ENCODE measurements at places on chromosomes 3 and 15. TPM values are rescaled to one million over a fixed set of nuclear protein-coding genes. Genes with fewer than 3 reads are reported as not detected.

- DNase-seq = no peak
Measured at GRCh38 chr3:9781551-9781950, 10.7 kb downstream of the TADA3 start.

DNA sequence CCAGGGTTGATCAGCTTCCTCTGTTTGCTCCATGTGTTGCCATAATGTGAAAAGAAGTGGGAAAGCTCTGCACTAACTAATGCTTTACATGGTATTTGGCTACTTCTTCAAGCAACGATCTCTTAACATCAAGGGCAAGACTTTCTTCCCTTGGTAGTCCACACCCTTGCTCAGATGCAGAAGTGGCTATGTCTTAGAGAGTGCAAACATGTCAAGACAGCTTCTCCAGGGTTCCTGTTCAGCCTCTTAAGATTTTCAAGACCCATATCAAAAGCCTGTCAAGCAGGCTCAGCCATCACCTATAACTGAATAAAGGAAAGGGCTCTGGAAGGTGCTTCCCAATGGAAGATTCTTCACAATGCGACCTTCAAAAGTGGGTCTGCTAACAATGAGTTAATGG lies 64.8 kb upstream of the CSTA start:
- DNase-seq = no peak

DNA sequence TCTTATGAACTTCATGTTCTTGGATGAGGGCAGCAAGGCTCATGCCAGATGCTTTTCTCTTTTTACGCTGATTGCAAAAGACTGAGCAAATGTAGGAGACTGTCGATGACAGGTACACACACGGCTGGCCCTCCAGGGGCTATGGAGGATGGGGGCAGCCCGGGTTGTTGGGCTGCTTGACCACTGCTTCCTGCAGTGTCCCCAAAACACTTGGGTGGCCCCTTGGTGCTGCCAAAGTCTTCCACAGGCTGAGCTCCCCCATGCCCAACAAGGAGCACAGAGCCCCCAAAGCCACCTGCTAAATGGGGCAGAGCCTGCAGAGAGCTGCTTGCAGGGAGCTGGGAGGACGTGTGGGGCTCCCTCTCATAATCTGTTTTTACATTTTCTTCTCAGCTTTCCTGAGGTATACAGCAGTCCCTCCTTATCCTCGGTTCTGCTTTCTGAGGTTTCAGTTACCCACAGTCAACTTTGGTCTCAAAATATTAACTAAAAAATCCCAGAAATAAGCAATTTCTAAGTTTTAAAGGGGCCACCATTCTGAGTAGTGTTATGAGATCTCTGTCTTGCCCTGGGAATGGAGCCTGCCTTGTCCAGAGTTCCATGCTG lies 7.3 kb downstream of the PRR23E start:
- DNase-seq = no peak

DNA sequence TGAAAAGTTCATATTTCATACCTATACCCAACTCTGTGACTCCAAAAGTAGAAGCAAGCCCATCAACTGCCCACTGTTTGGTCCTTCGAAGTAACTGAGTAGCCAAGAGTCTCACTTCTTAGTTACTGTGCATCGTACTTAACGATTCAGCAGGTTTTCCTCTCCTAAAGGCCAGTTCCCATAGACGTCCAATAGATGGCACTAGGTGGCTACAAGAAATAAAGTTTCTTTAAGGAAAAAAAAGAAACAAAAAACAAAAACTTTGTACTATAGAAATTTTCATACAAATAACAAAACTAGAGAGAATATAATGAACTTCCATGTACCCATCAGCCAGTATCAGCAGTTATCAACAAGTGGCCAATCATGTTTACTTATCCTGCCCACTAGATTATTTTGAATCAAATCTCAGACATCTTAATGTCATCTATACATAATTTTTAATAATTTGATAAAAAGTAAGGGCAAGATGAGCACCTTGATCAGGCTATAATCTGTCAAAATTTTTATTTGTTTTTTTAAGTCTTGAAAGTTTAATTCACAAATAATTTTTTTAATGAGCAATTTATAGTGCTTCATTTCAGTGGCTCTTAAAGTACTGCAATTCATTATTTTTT lies 63.8 kb upstream of the ACP3 start:
- no peak for DNase-seq

GRCh38 chr3:138901567-138901966 lies 45.4 kb downstream of the FOXL2 start:
- DNase-seq = no peak

DNA sequence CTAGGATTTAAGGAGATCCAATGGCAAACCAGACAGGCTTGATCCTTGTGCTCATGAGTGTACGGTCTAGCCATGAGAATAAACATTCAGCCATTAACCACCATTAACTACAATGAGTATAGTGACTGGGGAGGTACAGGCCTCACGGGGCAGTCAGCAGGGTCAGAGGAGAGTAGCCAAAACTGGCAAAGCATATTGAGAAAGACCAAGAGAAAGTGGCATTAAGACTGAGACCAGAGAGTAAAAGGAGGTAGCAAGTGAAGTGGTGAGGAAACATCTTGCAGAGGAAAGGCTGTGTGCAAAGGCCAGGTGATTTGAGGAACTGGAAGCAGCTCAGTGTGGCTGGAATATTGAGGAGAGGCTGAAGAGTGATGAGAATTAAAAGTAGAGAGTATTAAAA lies 407.2 kb upstream of the LMCD1 start:
- DNase-seq = no peak

DNA sequence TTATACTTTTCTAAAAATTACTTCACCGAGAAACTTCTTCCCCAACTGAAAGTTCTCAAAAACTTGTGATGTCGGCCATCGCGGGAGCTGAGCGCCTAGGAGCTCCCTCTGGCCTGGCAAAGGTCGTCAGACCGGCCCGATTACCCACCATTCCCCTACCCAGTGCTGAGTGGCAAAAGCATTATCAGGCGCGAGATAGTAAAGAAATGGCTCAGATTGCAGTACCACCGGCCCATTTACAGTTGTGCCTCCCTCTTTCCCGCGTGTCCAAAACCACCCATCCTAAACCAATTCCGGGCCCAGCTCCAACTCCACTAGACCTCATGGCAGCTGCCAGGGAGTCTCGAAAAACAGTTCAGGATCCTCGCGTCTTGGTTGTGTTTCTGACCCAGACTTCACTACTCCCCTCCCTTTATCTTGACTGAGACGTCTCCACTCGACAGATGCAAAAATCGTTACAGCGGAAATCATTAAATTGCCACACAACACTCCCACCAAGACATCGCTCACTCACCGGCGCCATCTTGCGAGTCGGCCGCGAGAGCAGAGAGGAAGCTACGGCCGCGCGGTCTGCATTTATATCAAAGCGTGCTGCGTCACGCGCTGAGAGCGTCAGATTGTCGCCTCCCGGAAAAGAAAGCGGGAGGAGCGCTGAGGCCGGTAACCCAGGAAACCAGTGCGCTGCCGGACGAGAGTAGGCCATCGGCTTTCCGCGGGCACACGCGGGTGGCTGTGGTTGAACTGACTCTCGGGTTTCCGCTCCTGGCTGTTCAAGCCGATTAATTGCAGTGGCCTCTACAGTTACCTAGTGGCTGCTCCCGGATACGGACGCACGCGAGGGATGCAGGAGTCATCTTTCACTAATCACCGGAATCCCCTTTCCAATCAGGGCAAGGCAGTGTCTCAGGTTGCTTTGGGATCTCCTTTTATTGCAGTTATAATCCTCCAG lies at the start of gene RPL22L1:
Gene RPL22L1, minus strand, starts transcription at position 551 of the 949 bp plus-strand sequence. Its CDS starts 28 bp downstream, at position 523.
- DNase-seq = peak; percentile 97

GRCh38 chr3:119747357-119747756 lies 34.5 kb upstream of the NR1I2 start:
- no peak for DNase-seq

GRCh38 chr3:153595186-153595815 lies 433.3 kb downstream of the RAP2B start:
- no peak for DNase-seq

- no peak for DNase-seq
Measured at GRCh38 chr3:122322095-122323075, 2.7 kb upstream of the CSTA start.

PLA1A gene
- 8.7 TPM for polyA plus RNA-seq

CLDN1 gene
- 37.1 TPM for polyA plus RNA-seq

PGBD4 gene
- polyA plus RNA-seq = 2.7 TPM

HRG gene
- polyA plus RNA-seq = 0.16 TPM
